ENCODE measurements at places on chromosomes 1 and 21.
A peak's percentile ranks its signal among the peaks of the same experiment; 100 is the strongest.

GRCh38 chr1:153566414-153567371 is 1.0 kb upstream of the S100A2 start:
- peak; percentile 95 for DNase-seq

GRCh38 chr1:178371235-178371634 is 125.5 kb downstream of the CLEC20A start:
- no peak for DNase-seq

DNA sequence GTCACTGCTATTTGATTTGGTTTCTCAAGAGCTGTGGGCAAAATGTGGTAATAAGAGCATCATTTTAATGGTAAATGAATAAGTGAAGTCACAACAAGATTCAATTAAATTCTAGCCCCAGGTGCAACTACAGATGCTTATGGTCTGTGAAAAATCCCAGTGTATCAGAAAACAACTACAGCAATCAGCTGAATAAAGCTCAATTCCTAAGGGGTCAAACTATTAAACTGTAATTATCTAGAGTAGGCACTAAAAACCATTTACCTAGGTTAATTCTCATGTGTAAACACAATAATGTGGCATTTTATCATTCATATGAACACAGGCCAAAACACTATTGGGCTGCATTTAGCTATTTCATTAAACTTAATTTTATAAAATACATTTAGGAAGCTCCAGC is 9.6 kb downstream of the TARBP1 start:
- no peak for DNase-seq

- DNase-seq = no peak
These were observed 3.1 kb upstream of the SLC16A4 start for GRCh38 chr1:110393691-110394492.

- DNase-seq = no peak
These were observed 31.9 kb upstream of the IL19 start for GRCh38 chr1:206738370-206739366.

DNA sequence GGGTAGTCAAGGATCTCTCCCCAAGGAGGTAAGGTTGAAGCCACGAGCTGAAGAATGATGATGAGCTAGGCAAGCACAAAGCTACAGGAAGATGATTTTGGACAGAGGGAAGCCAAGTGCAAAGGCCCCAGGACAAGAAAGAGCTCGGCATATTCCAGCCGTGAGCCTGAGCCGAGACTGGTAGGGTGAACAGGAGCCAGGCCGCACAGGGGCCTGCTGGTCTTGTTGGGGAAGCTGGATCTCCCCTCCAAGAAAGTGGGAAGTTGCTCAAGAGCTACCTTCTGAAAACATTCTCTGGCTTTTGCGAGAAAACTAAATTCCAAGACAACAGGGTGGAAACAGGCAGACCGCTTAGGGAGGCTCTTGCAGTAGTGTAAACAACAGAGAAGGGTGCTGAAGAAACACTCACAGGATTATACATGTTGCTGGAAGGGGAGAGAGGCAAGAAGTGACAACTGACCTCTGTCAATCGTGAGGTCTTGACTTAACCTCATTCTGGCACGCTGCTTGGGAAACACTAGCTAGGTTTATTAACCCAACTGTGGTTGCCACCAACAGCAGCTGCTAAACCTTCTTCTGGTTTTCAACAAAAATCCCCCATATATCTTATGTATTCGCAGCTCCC is 625.2 kb downstream of the SMYD3 start:
- no peak for DNase-seq

DNA sequence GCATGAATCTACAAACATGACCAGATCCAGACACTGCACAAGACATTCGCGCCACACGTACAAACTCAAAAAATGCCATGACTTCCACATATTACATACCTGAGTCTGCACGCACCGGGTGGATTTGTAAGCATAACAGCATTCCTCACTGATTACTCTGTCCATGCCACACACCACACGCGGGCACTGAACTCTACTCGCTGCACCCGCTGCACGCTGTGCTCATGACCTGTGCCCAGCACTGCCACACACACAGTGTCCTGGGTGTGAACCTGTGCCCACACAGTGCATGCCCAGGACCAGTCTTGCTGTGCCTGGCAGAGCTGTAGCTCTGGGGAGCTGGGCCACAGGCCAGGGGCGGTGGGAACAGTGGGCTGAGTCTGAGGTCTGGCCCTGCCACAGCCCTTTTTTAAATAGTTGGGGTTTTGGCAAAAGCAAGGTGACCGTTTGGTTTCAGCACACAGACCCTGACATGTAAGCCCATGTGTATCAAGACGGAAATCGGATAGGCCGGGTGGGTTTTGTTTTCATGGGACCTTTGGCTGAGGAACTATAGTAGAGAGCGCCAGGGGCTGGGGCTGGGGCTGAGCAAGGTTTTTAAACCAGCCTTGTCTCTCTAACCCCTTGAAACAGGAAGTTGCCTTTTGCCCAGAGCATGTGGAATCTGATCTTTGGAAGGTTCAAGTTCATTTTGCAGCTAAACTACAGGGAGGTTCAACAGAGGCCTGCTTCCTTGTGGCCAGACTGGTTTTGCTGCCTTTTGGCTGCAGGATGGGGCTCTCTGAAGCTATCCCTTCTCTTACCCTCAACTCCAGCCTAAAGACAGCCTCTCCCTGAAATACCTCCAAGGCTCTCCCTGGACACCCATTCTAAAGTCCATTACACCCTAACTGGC is 12.3 kb upstream of the GOLT1A start:
- no peak for DNase-seq

DNA sequence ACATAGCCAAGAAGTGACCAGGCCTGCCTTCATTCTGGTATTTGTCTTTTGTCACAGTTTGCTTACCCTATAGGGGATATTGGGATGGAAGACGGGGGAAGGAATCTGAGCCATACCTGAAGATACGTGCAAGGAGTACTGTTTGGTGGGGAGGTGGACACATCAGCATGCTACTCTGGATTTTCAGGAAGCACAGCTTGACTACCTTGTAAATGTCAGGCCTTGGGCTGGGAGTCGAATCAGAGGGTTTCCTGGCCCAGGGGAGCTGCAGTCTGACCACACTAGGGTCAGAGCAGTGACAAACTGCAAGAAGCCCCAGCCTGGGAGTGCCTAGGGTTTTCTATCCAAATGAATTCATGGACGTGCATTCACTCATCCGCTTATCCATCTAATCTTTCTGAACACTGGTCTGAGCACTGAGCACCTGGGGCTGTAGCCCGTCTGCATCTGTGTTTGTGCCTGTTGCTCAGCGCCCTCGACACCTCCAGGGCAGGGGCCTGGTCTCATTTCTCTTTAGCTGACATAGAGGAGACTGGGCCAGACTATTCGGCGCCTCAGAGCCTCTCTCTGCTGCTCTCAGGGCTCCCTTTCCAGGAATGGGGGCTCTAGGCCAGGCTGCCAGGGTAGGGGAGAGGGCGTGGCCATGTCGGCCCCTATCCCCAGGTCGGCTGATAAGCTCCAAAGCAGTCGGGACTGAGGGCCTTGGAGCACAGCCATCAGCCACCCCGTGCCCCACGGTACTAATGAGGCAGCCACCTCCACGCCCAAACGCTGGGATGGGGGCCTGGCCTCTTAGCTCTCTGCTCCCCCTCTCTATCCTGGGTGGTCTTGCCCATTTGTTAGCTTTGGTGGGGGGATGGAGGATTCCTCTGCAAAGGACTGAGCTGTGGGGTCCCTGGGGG is 47.0 kb upstream of the SLC2A1 start:
- no peak for DNase-seq

GRCh38 chr1:111754984-111755330 is 744 bp upstream of the DDX20 start:
- no peak for DNase-seq

DNA sequence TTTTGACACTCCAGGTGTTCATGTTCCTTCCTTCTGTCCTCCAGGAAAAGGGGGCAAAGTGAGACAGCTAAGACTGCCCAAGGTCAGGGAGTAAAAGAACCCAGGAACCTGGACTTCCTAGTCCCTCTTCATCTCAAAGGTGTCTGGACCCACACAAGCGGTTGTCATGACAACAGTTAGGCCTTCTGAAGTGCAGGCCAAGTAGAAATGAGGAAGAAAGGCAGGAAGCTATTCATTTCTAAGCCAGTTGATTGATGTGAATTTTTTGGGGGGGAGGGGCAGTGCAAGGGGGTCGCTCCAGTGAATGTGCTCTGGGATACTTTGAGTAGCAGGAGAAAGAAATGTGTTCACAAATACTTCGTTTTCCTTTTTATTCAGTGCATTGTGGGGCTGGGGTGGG is 114.3 kb downstream of the NAV1 start:
- DNase-seq = no peak
